ENCODE measurements at places on chromosomes 6 and 20.

DNA sequence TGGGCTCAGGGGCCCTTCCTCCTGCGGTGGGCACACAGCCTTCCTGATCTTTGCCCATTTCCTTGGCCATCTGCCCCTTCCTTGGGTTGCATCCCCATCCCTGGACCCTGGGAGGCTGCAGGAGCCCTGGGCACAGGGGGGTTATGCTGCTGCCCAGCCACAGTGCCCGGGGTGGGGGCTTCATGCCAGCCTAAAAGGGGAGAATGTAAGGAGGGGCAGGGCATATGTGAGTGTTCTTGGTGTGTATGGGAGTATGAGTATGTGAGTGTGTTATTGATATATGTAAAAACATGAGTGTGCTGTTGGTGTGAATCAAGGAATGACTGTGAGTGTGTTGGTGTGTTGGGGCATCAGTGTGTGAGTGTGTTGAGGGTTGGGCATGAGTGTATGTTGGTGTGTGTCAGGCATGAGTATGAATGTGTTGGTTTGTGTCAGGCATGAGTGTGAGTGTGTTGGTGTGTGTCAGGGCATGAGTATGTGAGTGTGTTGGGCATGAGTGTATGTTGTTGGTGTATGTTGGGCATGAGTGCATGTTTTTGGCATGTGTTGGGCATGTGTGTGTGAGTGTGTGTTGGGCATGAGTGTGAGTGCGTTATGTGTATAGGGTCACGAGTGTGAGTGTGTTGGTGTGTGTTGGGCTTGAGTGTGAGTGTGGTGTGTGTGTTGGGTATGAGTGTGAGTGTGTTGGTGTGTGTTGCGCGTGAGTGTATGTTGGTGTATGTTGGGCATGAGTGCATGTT is 14.7 kb upstream of the CST8 start:
- no peak for DNase-seq

DNA sequence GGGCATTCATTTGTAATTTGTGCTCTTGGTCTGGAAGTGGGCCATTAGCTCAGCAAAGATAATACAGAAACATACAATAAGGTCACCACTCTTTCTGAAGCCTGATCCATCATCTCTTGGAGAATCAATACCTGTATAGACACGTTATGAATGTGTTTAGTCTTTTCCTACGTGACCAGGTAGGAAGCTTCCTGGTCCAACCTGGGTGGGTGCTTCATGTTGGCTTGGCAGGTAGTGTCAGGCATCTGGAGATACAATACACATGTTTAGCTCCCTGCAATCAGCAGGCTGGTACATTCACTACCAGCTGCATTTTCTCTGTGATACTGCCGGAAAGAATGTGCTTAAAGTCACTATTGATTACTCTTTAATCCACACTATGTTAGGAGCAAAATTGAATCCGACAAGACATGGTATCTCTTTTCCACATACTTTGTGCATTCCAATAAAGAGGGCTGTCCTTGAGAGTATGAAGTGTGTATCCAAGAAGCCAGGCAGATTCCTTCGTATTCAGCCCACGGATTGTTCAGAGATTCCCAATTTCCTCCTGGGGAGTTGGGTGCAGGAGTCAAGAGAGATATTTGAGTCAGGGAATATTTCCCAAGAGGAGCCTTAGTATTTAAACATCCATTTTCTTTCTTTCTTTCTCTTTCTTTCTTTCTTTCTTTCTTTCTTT is 49.9 kb upstream of the RANBP9 start:
- no peak for DNase-seq

- no peak for DNase-seq
Measured at GRCh38 chr6:42250274-42250931, 32.7 kb upstream of the MRPS10 start.

GRCh38 chr6:36676141-36677058 is 2.1 kb upstream of the CDKN1A start:
- no peak for DNase-seq

GRCh38 chr6:133248241-133249001 is 7.3 kb downstream of the EYA4 start:
- no peak for DNase-seq

DNA sequence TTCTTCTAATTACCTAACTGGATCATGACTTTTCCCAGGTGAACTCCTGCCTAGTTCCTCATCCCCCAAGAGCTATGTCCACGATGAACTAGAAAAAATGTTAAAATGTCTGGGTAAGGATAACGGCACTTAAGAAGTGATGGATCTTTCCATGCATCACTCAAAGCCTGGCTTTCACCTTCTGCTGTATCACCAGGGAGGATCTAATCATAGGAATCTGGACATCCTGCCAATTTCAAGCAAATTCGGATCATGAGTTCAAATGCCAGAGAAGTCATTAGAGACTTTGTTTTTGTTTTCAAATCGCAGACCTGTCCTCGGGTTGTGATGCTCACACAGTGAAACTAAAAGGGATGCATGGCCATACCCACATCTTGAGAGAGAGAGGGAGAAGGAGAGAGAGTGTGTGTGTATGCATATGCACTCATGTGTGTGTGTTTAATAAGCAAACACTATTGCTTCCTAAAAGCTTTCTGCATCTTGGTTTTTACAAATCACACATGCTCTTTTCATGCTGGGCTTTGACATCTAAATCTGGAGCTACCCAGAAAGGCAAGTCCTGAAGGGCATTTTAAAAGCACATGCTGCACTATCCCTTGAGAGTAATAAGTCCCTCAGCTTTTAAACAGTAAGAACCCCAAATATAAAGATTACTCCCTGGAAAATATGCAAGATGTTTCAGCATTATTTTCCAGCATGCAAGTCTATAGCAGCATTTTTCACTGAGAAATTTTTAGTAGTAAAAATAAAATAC is 524.6 kb upstream of the NOX3 start:
- no peak for DNase-seq

GRCh38 chr6:49849213-49849907 is 17.0 kb downstream of the CRISP1 start:
- peak; percentile 87 for DNase-seq

GRCh38 chr6:49462599-49462926 is 490 bp downstream of the MMUT start:
- DNase-seq, result peak; percentile 19

DNA sequence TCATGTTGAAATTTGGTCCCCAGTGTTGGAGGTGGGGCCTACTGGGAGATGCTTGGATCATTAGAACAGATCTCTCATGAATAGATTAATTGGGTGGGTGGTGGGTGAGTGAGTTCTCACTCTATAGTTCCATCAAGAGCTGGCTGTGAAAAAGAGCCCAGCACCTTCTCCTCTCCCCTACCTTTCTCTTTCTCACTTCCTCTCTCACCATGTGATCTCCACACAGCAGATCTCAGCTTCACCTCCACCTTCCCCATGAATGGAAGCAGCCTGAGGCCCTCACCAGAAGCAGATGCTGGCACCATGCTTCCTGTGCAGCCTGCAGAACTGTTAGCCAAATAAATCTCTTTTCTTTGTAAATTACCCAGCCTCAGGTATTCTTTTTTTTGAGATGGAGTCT is 12.9 kb upstream of the GMNN start:
- no peak for DNase-seq

All from hematopoietic multipotent progenitor cell treated with erythropoietin and hydrocortisone succinate and interleukin-3 and kit ligand, for 8 days (in vitro differentiated cells).